GM23338 (cell line): ENCODE measurements at places on chromosomes 5 and 9. TPM values are rescaled to one million over a fixed set of nuclear protein-coding genes. Genes with fewer than 3 reads are reported as not detected.

DNA sequence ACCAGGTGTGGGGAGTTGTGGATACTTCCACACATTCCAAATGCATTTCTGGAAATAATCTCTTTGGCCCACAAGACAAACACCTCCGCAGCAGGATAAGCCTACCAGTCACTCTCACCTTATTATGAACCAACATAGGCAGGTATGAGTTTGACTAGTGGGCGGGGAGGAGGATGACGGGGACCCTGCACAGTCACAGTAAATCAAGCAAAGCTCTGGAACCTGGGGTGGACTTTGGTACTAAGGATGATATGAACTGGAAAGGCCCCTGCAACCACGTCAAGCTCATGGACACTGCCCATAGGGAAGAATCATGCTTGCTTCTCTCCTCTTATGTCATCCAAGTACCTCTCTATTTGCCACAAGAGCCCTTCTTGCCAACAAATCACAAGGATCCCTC is 259.4 kb downstream of the HSPA4 start:
- DNase-seq: no peak

DNA sequence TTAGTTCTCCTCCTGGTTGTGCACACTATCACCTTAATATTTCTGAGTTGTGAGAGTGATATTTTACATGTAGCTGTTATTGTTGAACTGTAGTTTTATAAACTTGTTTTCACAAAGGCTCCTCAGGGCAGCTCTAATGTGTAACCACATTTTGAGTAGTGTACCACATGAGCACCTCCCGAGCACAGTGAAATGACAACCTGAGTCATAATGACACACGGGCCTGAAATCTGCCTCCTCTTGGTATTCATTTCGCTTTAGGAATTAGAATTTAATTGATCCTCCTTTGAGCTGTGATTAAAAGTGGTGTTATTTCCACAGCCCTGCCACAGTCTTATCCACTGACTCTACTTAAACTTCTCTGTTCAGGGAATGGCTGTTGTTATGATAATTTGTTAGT is 7.9 kb downstream of the MTRR start:
- DNase-seq: no peak

- no peak for DNase-seq
These were observed 36.6 kb downstream of the ACER2 start for GRCh38 chr9:19445452-19445851.

DNA sequence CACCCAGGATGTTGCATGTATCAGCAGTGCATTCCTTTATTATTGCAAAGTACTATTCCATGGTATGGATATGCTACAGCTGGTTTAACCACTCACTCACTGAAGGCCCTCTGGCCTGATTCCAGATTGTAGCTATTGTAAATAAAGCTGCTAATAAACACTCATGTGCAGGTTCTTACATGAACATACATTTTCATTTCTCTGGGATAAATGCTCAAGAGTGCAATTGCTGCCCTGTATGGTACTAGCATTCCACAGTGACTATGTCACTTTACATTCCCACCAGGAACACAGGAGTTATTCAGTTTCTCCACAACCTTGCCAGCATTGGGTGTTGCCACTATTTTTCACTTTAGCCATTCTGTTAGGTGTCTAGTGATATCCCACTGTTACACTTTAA is 267.6 kb downstream of the SPOCK1 start:
- no peak for DNase-seq

DNA sequence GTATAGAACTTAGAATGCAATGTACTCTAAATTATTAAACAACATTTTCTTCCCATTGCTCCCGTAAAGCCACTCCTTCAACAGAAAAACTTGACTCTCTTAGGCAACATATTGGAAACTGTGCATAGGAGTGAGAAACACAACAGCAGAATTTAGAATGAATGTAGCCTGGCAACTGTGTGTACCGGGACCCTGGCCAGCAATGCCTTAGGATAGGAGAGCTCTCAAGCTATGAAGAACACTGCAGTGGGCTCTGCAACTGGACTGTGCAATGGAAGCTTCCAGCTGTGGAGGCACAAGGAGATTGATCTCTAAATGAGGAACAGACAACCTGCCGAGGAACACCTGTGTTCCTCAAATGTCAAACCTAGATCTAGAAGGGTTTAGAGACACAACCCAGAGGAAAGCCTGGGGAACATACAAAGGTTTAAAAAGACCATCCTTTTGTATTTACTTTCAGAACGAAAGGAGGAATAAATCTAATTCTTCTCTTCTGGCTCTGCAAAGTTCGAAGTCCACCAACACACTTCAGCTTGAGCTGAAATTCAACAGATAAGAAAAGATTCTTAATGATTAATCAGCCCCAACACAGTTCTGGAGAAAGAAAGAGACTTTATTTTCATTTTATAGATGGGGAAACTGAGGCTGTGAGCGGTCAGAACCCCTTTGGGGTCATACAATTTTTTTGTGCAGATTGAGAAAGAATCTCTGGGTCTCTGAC is 51.5 kb upstream of the ARL15 start:
- no peak for DNase-seq

DNA sequence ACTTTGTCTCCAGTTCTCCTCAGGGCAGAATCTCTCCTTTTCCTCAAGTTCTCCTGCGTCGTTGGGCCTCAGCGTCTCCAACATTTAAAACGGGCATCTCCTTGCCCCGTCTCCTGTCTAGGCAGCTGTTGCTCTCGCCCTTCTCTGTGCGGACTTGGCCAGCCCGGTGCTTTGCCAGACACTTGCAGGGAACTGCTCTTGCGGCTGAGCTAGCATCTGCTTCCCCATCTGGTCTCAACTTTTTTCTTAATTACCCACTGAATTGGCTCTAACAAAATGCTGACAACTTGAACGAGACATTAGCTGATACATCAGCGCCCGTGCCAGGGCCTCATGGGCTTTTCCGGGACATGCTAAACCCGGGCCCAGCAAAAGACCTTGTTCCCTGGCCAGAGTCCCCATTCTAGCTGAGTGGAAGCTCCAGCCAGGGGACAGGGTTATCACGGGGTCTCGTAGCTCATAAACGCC is 25.1 kb downstream of the ZNF618 start:
- DNase-seq: no peak

GRCh38 chr5:66415208-66415607 is 181.0 kb upstream of the MAST4 start:
- no peak for DNase-seq

DNA sequence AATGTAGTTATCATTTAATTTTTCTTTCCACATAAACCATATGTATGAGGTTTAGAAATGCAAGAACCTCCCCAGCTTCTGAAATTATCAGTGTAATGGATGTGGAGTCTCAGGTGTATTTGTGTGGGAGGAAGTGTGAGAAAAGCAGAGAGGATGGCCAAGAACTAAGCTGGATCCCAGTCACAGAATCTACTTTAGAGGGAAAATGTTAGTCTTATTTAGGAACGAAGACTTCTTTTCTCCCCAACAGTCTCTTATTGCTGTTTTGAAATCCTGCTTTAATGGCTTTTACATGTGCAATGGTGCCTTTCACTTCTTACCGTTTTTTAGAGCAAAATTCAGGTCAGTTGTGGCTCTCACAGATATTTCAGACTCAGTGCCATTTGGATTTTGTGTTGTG is 3.0 kb downstream of the EQTN start:
- no peak for DNase-seq

GRCh38 chr9:107737987-107738743 is 248.6 kb upstream of the KLF4 start:
- DNase-seq: no peak

GRCh38 chr9:131433302-131433854 is 39.5 kb downstream of the PRRC2B start:
- DNase-seq: no peak

DNA sequence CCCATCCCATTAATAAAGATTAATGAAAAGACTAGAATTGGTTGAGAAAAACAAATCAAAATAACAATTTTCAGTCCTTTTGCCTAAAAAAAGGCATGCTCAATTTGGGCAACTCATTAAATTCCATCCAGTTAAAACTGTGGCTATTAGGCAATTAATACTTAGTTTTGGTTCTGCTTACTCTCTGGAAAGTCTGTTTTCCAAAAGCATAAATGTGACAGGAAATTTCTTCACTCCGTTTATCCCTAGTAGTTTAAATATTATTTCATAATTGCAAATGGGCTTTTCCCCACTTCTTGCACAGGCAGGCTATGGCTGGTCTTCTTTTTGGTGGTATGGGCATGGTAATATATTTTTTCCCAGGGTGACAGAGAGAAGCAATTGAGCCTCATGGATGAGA is 373.3 kb upstream of the KLF4 start:
- DNase-seq: no peak

- DNase-seq: no peak
These were observed 142.4 kb downstream of the C9orf50 start for GRCh38 chr9:129478461-129478860.

- DNase-seq: no peak
These were observed 220.7 kb downstream of the CACNA1B start for GRCh38 chr9:138098116-138098907.

DNA sequence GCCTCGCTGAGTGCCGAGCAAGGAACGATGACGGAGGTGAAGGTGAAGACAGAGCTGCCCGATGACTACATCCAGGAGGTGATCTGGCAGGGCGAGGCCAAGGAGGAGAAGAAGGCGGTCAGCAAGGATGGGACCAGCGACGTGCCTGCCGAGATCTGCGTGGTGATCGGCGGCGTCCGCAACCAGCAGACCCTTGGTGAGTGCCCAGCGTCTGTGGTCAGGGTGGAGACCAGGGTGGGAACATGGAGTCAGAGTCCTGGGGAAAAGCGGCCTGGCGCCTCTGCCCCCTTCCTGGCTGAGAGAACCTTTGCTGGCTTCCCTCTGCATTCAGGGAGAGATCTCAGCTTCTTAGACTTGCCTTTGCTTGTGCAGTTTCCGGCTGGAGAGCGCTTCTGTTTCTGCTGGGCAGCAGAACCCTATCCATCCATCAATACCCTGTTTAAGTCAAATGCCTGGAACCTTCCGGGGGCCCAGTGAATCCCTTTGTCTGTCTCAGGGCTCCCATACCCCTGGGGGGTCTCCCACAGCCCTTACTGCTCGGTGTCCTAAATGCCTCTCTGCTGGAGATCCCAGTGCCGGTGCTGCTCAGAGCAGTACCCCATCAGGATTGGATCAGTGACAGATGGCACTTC is 89.6 kb downstream of the AMBP start:
- DNase-seq: no peak

DNA sequence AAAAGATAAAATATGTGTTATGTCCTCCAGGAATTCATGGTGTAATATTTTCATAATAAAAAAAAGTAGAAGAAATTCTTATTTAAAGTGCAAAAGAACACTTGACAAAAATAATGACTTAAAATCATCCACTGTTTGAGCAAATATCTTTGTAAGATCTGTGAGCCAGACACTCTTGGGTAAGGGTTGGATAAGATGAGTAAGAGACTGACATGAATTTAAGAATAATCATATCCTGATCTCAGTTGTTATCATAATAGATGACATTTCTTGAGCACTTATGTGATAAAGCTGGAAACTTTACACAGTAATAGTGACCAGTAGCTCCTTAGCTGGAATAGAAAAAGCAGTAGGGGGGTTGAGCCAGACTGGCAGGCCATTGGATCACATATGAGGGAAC is 40.0 kb upstream of the ADRB2 start:
- DNase-seq: no peak

GRCh38 chr5:56712895-56713591 is 102.3 kb upstream of the MAP3K1 start:
- DNase-seq: no peak

- peak; percentile 61 for DNase-seq
These were observed 1.5 kb downstream of the SV2C start for GRCh38 chr5:76084496-76085242.

- no peak for DNase-seq
These were observed 539.9 kb downstream of the ZNF608 start for GRCh38 chr5:124206540-124206939.

- no peak for DNase-seq
These were observed 41.9 kb upstream of the SPATA31C2 start for GRCh38 chr9:88180081-88180765.

GRCh38 chr5:146196459-146197048 is 6.9 kb upstream of the RBM27 start:
- no peak for DNase-seq

DNA sequence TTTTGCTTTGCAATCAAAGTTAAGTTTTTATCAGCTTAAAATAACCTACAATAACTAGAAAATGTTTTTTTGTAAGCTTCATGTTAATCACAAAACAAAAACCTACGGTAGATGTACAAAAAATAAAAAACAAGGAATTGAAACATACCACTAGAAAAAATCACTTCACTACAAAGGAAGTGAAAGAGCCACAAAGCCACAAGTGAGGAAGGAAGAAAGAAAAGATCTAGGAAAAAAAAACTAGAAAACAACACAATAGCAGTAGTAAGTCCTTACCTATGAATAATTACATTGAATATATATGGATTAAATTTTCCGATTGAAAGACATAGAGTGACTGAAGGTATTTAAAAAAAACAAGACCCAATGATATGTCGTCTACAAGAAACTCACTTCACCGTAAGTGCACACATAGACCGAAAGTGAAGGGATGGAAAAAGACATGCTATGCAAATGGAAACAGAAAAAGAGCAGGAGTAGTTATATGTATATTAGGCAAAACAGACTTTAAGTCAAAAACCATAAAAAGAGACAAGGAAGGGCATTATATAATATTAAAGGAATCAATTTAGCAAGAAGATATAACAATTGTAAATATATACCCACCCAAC is 13.4 kb upstream of the ZDHHC21 start:
- DNase-seq: no peak

GRCh38 chr5:133129289-133129688 is 77.5 kb downstream of the HSPA4 start:
- no peak for DNase-seq

- no peak for DNase-seq
These were observed 247.7 kb downstream of the PJA2 start for GRCh38 chr5:109161914-109162683.

- no peak for DNase-seq
These were observed 48.5 kb downstream of the PLGRKT start for GRCh38 chr9:5389109-5389732.

DNA sequence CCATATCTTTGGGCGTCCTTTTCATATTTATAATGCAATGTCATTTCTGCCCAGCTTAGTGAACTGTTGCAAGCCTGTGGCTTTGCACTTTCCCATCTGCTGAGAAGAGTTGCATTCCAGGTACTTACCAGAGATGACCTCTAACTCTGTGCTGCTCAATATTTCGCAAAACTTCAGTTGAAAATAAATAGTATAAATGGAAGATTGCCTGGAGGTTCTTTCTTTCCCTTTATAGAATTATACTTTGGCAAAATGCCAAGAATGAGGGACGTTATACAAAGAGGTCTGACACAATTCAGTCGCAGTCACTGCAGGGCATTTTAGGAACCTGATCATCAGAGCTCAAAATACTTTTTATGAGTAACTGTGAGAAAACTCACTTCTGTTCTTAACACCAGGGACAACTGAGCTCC is 18.9 kb upstream of the VLDLR start:
- DNase-seq: no peak

ANKRD20A1 gene
- 1.4 TPM in 1 of 2 replicates, not detected in the other for total RNA-seq

PCDHGC5 gene
- total RNA-seq: 0.54 and 1.5 TPM in 2 replicates

NANS gene
- 67.3 and 68.6 TPM in 2 replicates for total RNA-seq

DNAJA1 gene
- 95.4 and 102 TPM in 2 replicates for total RNA-seq

BHMT gene
- total RNA-seq: 2.3 and 4.2 TPM in 2 replicates

IL5 gene
- total RNA-seq: not detected in 2 replicates

DHX29 gene
- total RNA-seq: 26.6 and 34.6 TPM in 2 replicates

PCDHB12 gene
- 3.7 and 4.3 TPM in 2 replicates for total RNA-seq
